ENCODE measurements at places on chromosomes 7 and 10. TPM values are rescaled to one million over a fixed set of nuclear protein-coding genes. Genes with fewer than 3 reads are reported as not detected.
A peak's percentile ranks its signal among the peaks of the same experiment; 100 is the strongest.

The SH2D4B gene
- not detected for total RNA-seq

GRCh38 chr7:150965273-150965830 is 12.8 kb downstream of the KCNH2 start:
- H3K36me3 ChIP-seq: no peaks in the 10 kb centered on the region
- DNase-seq: no peak
- H3K27me3 ChIP-seq: no peaks in the 10 kb centered on the region
- H3K4me1 ChIP-seq: peaks cover 8% of the 10 kb centered on the region
- H3K4me3 ChIP-seq: no peak overlapping the region
- no peak overlapping the region for H3K27ac ChIP-seq

DNA sequence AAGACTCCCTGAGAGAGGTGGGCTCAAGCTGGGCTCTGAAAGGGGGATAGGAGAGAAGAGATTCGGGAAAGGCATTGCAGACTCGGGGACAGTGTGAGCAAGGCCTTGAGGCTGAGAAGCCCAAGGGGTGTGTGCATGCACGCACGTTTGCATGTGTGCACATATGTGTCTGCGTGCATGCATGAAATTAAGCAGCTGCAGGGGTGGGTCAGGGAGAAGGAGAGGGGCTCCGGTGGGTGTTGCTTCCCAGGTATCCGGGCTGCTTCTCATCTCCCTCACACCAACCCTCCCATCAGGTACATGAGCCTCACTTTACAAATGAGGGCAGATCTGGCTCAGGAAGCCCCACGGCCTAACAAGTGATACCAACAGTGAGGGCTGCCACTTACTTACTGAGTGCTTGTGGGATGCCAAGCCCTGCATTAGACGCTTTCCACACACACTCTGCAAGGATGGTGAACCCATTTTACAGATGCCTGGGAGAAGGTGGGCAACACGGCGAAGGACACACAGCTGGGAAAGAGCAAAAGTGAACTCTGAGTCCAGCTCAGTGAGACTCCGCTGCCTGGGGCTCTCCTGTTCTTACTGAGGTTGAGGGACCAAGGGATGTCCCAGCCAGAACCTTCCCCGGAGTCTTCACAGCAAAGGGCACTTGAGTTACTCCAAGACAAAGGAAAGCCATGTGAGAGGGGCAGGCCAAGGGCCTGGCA is 26.4 kb downstream of the ZCCHC24 start:
- H3K4me3 ChIP-seq: no peak overlapping the region
- no peaks in the 10 kb centered on the region for H3K27me3 ChIP-seq
- no peaks in the 10 kb centered on the region for H3K36me3 ChIP-seq
- peak; percentile 11 for DNase-seq
- H3K4me1 ChIP-seq: peaks cover 36% of the 10 kb centered on the region

GRCh38 chr7:10939237-10939910 is 34.3 kb upstream of the PHF14 start:
- H3K4me1 ChIP-seq: no peaks in the 10 kb centered on the region
- no peaks in the 10 kb centered on the region for H3K27me3 ChIP-seq
- H3K36me3 ChIP-seq: no peaks in the 10 kb centered on the region
- peak overlapping the region; percentile 82 for H3K4me3 ChIP-seq
- peak overlapping the region; percentile 96 for H3K27ac ChIP-seq
- DNase-seq: no peak

DNA sequence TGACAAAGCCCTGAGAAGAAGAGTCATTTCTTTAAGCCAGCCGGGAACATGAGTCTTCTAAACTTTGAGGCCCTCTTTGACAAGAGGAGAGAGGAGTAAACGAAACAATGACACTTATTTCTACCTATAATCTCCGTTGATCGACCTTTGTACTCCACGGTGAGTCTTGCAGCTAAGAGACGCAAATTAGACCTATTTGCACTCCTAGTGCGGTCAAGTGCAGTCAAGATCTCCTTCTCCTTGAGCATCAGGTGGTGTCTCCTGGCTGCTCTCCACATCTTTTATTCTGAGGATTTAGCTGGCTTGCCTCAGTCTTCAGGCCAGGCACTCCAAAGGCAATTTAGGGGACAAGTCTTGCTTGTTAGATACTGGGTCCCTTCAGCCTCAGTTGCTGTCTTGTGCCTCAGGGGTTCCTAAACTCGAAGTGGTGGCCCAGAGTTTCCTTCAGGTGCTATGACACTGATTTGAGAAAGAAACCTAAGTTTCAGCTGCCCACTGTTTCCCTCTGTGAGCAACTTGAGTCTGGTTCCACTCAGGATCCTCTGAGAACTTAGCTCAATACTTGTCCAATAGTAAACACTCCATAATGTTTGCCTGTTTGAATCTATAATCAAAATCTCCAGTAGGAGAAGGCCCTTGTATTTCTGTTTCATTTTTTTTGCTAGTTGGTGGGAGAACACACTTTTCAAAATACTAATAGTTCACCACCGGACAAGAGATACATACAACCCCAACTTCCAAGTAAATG is 312.9 kb downstream of the RNLS start:
- no peaks in the 10 kb centered on the region for H3K4me1 ChIP-seq
- H3K27me3 ChIP-seq: no peaks in the 10 kb centered on the region
- no peak overlapping the region for H3K27ac ChIP-seq
- no peak for DNase-seq
- no peaks in the 10 kb centered on the region for H3K36me3 ChIP-seq

- no peak overlapping the region for H3K27ac ChIP-seq
- H3K27me3 ChIP-seq: no peaks in the 10 kb centered on the region
- DNase-seq: no peak
Observed at GRCh38 chr7:37284285-37284684, 164.4 kb downstream of the ELMO1 start.

The MALRD1 gene
- not detected for total RNA-seq
